Prostate gland (tissue), 2 donors: ENCODE measurements at places on chromosomes 4 and X. TPM values are rescaled to one million over a fixed set of nuclear protein-coding genes. Genes with fewer than 3 reads are reported as not detected.

The DCAF8L2 gene
- not detected for total RNA-seq

The PRAF2 gene
- 13.9 TPM for total RNA-seq

The ARSJ gene
- 8.8 TPM for total RNA-seq

The FGD1 gene
- 6.6 TPM for total RNA-seq

The TMEM156 gene
- total RNA-seq = 0.51 TPM

The INTS12 gene
- total RNA-seq = 27.4 TPM

GRCh38 chr4:53702334-53703266 lies 111.3 kb upstream of the LNX1 start:
- H3K27me3 ChIP-seq = no peaks in the 10 kb centered on the region
- H3K4me1 ChIP-seq = no peaks in the 10 kb centered on the region
- H3K36me3 ChIP-seq = no peaks in the 10 kb centered on the region
- peak overlapping the region; percentile 39 for H3K27ac ChIP-seq
- H3K4me3 ChIP-seq = peak overlapping the region; percentile 1

- no peak overlapping the region for H3K4me3 ChIP-seq
- no peak overlapping the region for H3K27ac ChIP-seq
Measured at GRCh38 chr4:182645511-182645910, 271.7 kb downstream of the DCTD start.

DNA sequence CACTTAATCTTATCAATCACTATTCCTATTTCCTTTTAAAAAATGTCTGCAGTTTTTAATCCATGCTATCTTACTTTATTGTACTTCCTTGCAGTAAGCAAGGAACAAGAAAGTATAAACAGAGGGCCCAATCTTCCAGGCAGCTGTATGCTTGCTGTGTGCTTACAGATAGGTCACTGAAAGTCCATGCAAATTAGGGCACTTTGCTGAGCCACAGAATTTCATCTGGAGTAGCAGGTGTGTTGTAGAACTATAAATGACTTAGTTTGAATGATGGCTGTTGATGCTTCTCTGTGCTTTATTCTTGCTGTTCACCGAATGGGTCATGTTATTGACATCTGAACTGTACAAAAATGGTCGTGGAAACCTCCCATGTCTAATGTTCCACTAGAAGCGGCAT lies 154.6 kb downstream of the ATOH1 start:
- H3K4me3 ChIP-seq = no peak overlapping the region
- no peak overlapping the region for H3K27ac ChIP-seq
- no peaks in the 10 kb centered on the region for H3K27me3 ChIP-seq
- no peak for DNase-seq

- no peaks in the 10 kb centered on the region for H3K27me3 ChIP-seq
- H3K36me3 ChIP-seq = no peaks in the 10 kb centered on the region
- H3K4me3 ChIP-seq = no peak overlapping the region
- no peaks in the 10 kb centered on the region for H3K4me1 ChIP-seq
- no peak for DNase-seq
- no peak overlapping the region for H3K27ac ChIP-seq
Measured at GRCh38 chr4:154660052-154660451, 47.6 kb upstream of the FGG start.

DNA sequence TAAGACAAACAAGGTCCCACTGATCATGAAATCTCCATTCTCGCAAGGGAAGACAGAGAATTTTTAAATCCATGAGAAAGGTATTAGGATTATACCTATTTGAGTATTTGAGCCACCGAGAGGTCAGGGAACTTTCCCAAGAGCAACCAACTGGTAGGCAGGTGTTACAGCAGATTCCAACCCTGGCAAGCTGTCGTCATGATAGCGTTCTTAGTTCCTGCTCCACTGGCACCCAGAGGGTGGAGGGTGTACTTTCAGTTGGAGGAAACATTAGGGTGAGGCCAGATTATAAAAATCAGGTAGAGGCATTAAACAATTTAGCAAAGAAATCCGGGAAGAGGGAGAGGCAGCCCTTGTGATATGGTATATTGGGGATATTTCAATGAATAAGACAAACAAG lies 23.3 kb downstream of the COQ2 start:
- no peaks in the 10 kb centered on the region for H3K27me3 ChIP-seq
- H3K36me3 ChIP-seq = no peaks in the 10 kb centered on the region
- H3K4me1 ChIP-seq = no peaks in the 10 kb centered on the region
- no peak overlapping the region for H3K4me3 ChIP-seq
- DNase-seq = no peak
- no peak overlapping the region for H3K27ac ChIP-seq

GRCh38 chrX:19331831-19332230 lies 11.9 kb upstream of the PDHA1 start:
- no peaks in the 10 kb centered on the region for H3K4me1 ChIP-seq
- H3K4me3 ChIP-seq = no peak overlapping the region
- H3K36me3 ChIP-seq = no peaks in the 10 kb centered on the region
- no peaks in the 10 kb centered on the region for H3K27me3 ChIP-seq
- no peak for DNase-seq

- H3K27me3 ChIP-seq = no peaks in the 10 kb centered on the region
- H3K27ac ChIP-seq = no peak overlapping the region
- no peaks in the 10 kb centered on the region for H3K36me3 ChIP-seq
- no peak for DNase-seq
- no peaks in the 10 kb centered on the region for H3K4me1 ChIP-seq
Measured at GRCh38 chrX:122046226-122046625, 998.8 kb downstream of the GLUD2 start.

- DNase-seq = no peak
- no peak overlapping the region for H3K4me3 ChIP-seq
- no peaks in the 10 kb centered on the region for H3K4me1 ChIP-seq
Measured at GRCh38 chr4:61638591-61638990, 438.5 kb downstream of the ADGRL3 start.

GRCh38 chrX:135086197-135086854 lies 34.0 kb downstream of the ETDB start:
- no peaks in the 10 kb centered on the region for H3K36me3 ChIP-seq
- H3K4me1 ChIP-seq = no peaks in the 10 kb centered on the region
- DNase-seq = peak; percentile 28
- H3K4me3 ChIP-seq = no peak overlapping the region
- H3K27ac ChIP-seq = no peak overlapping the region

- DNase-seq = no peak
- H3K27me3 ChIP-seq = no peaks in the 10 kb centered on the region
- H3K4me1 ChIP-seq = no peaks in the 10 kb centered on the region
- no peaks in the 10 kb centered on the region for H3K36me3 ChIP-seq
Measured at GRCh38 chr4:151485541-151486131, 76.7 kb downstream of the FHIP1A start.

DNA sequence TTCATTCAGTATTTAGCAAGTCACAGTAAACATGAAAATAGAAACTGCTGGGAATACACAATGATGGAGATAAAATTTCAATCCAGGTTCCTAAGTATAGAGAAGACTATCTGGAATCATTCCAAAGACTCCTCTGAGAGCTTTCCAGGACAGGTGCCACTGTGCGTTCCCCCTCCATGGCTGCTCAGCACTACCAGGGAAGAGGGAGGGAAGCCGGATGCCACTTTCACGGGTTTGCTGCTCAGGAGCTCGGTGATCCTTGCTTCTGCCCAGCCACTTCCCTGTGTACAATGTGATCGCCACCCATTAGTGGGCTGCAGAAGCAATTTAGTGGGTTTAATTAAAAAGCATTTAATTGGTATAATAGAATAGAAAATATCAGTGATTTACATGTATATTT lies 94.5 kb downstream of the FNIP2 start:
- no peak overlapping the region for H3K4me3 ChIP-seq
- H3K36me3 ChIP-seq = no peaks in the 10 kb centered on the region
- no peak for DNase-seq
- no peaks in the 10 kb centered on the region for H3K27me3 ChIP-seq

DNA sequence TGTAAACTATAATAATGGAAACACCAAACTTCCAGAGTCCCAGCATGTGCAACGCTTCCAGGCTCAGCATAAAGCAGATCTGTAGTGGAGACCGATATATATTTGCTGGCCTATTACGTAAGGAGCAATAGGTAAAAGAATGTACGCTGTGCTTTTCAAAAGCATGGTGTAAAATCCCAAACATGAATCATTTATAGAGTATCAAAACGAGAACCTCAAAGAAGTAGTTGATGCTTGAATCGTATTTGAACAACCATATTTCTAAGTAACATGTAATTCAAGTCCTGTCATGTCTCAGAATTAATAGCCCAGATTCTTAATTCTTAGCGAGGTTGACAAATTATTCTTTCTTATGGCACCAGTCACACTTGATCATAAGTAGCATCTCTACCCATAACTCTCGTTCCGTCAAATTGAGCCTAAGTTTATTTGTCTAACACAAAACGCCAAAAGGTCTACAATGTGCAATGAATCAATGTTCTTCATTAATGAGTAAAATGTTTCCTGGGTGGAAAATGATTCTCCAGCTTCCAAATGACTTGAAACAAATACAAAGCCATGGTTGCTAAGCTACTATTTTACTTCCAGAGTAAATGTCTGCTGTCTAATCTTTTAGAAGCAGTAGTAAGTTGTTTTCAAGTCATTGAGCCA lies 811.5 kb upstream of the FRG1 start:
- no peaks in the 10 kb centered on the region for H3K36me3 ChIP-seq
- no peaks in the 10 kb centered on the region for H3K4me1 ChIP-seq
- H3K27me3 ChIP-seq = no peaks in the 10 kb centered on the region
- no peak overlapping the region for H3K27ac ChIP-seq
- DNase-seq = no peak

GRCh38 chr4:146243141-146243882 lies 29.0 kb downstream of the REELD1 start:
- no peaks in the 10 kb centered on the region for H3K36me3 ChIP-seq
- no peaks in the 10 kb centered on the region for H3K4me1 ChIP-seq
- no peak overlapping the region for H3K27ac ChIP-seq
- H3K27me3 ChIP-seq = no peaks in the 10 kb centered on the region
- no peak for DNase-seq
- H3K4me3 ChIP-seq = no peak overlapping the region

DNA sequence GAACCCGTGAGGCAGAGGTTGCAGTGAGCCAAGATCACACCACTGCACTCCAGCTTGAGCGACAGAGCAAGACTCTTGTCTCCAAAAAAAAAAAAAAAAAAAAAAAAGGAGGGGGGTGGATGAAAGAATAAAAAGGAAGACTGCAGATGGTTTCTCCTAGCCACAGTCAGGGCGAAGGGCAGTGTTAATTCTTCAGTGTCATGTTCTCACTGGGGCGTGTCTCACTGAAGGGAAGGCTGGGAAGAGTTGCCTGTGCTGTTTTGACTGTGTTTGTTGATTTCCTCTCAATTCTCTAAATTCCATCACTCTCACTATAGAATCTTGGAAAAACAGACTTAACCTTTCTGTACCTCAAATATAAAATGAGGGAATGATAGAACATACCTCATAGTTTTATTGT lies 71.6 kb upstream of the DHX15 start:
- DNase-seq = no peak
- no peak overlapping the region for H3K4me3 ChIP-seq
- H3K4me1 ChIP-seq = no peaks in the 10 kb centered on the region

DNA sequence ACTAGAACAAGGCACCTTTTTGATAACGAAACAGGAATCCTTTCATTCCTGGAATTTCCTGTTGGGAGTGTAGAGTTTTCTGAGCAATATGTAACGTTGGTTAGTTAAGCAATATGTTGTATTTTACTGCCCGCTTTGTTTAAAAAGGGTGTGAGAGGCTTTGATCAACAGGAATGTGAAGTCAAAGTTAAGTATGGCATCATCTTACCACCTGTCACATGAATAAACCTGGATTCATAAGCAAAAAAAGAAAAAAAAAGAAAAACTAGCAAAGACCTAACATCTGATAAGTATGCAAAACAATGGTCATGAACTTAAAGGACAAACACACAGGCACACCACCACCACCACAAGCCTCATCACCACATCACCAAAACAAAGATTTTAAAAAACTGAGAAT lies 7.1 kb upstream of the CXCL5 start:
- H3K4me3 ChIP-seq = no peak overlapping the region
- H3K27ac ChIP-seq = no peak overlapping the region
- H3K36me3 ChIP-seq = no peaks in the 10 kb centered on the region
- no peaks in the 10 kb centered on the region for H3K4me1 ChIP-seq

DNA sequence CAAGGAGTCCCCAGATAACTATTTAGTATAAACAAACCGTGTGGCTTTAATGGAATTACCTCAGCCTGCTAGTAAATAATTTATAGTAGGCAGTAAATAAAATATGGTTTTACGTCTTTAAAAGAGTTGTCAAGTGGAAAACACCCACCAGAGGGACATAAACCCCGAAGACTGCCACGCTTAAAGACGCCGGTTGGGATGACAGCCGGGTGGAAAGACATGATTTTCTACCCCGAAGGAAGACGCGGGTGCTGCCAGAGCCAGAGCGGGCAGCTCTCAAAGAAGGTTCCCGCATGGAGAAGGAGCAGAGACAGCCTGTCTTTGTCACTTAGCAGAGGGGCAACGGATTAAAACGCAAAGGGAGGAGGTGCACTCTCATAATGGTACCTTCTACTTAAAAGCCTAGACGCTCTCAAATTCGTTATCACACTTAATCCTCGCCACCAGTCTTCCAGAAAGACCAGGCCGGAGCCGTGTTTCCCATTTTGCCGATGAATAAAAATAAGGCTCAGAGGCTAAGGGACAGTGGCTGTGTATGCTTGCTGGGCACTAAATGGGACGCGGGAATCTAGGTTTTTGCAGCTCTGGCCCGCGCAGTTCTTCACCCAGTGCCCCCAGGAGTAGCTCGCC lies 140.5 kb upstream of the ZIC3 start:
- no peak overlapping the region for H3K4me3 ChIP-seq
- no peak for DNase-seq
- peaks cover 2% of the 10 kb centered on the region for H3K27me3 ChIP-seq
- no peak overlapping the region for H3K27ac ChIP-seq

- H3K4me3 ChIP-seq = no peak overlapping the region
- H3K36me3 ChIP-seq = no peaks in the 10 kb centered on the region
- no peak overlapping the region for H3K27ac ChIP-seq
- no peaks in the 10 kb centered on the region for H3K27me3 ChIP-seq
Measured at GRCh38 chr4:55681430-55681829, 45.3 kb upstream of the NMU start.

DNA sequence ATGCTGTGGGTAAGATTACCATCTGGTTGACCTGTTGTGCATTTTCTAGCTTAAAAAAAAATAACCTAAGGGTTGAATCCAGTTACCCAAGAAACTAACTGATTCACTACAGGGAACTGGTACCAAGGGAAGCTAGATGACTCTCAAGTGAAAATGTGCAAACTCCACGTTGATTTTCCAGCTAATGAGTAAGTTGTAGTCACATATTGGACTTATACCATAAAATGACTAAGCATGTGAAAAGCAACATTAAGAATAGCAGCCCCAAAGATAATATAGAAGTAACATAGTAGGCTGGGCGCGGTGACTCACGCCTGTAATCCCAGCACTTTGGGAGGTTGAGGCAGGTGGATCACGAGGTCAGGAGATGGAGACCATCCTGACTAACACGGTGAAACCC lies 270.9 kb downstream of the SPRY1 start:
- no peaks in the 10 kb centered on the region for H3K27me3 ChIP-seq
- H3K36me3 ChIP-seq = no peaks in the 10 kb centered on the region
- H3K4me3 ChIP-seq = no peak overlapping the region

- no peak for DNase-seq
- H3K36me3 ChIP-seq = no peaks in the 10 kb centered on the region
- H3K27me3 ChIP-seq = peaks cover 16% of the 10 kb centered on the region
- no peaks in the 10 kb centered on the region for H3K4me1 ChIP-seq
- H3K4me3 ChIP-seq = no peak overlapping the region
- H3K27ac ChIP-seq = no peak overlapping the region
Measured at GRCh38 chr4:5885733-5886132, 7.2 kb downstream of the CRMP1 start.

- H3K4me3 ChIP-seq = peak overlapping the region; percentile 30
- peak overlapping the region; percentile 23 for H3K27ac ChIP-seq
- DNase-seq = peak; percentile 19
- no peaks in the 10 kb centered on the region for H3K27me3 ChIP-seq
Measured at GRCh38 chrX:115968436-115969252, 201.9 kb upstream of the AGTR2 start.
